ENCODE measurements at places on chromosomes 2 and 18. TPM values are rescaled to one million over a fixed set of nuclear protein-coding genes. Genes with fewer than 3 reads are reported as not detected.

GRCh38 chr2:444937-445884, 157.3 kb upstream of the ALKAL2 start:
- no peaks in the 10 kb centered on the region for H3K27me3 ChIP-seq
- no peak for DNase-seq
- no peak overlapping the region for H3K4me3 ChIP-seq
- no peak overlapping the region for H3K27ac ChIP-seq
- no peaks in the 10 kb centered on the region for H3K36me3 ChIP-seq

DNA sequence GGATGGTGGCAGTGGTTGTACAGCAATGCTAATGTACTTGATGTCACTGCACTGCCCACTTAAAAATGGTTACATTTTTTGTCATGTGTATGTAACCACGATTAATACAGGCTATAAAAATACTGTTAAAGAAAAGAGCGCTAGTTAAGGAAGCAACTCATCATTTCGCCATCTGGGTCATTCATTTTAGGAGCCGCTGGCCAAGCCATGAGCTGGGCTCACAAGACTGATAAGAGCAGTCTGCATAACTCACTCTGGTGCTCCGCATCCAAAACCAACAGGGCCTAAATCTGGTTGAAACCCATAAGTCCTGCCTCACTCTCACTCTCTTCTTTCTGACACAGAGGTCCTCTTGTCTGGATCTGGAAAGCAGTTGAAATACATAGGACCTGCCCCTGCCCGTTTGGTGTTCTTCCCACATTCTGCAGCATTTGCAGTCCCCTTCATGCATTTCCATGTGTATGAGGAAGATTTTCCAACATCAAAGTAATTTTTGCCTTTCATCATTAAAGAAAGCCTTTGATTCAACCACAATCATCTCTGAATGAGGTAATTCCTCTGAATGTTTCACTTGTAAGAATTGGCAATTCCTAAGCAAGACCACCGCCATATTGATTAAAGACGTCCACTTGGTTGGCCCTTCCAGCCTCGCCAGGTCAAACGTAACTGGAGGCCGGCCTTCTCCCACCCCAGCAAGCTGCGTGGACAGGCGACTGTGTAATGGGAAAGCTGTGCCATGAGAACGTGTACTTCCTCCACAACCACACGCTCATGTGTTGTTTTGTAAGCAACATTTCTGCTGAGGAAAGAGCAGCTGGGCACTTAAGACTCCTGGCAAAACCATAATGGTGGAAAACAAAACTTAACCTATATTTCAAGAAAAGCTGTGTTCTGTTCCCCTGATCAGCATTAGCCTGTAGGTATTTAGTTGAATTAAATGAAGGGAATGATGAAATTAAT, 112.2 kb downstream of the VAPA start:
- H3K27ac ChIP-seq = no peak overlapping the region
- no peaks in the 10 kb centered on the region for H3K4me1 ChIP-seq
- H3K36me3 ChIP-seq = no peaks in the 10 kb centered on the region
- no peaks in the 10 kb centered on the region for H3K27me3 ChIP-seq
- no peak overlapping the region for H3K4me3 ChIP-seq

DNA sequence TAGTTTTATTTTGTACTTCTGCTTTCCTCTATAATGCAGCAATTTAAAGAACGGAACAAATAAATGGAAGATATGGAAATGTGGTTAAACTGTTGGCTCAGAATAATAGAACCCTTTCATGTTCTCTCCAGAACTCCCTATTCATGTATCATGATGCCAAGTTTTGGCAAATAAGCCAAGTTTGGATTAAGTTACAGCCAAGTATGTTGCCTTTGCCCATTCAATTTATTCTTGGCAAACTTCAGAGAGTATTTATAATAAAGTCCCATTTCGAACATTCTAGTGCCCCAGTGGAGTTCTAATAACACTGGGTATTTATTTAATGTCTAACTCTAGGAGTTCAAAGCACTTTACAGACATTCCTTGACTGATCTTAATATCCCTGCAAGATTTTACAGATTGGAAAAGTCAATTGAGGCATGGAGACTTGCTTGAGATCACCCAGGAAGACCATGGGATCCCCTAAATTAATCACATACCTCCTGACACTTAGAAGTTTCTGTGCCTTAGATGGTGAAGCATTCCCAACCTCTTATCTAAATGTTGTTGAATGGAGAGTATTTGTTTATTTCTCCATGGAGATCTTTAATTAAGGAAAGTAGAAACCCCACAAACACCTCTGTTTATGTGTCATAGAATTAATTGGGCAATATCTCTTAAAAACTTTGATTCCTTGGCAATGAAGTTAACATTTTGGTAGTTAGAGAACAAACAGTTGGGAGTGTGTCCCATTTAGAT, 106.7 kb downstream of the ACKR3 start:
- H3K4me3 ChIP-seq = no peak overlapping the region
- H3K27me3 ChIP-seq = no peaks in the 10 kb centered on the region
- H3K4me1 ChIP-seq = no peaks in the 10 kb centered on the region
- H3K27ac ChIP-seq = no peak overlapping the region
- no peak for DNase-seq

DNA sequence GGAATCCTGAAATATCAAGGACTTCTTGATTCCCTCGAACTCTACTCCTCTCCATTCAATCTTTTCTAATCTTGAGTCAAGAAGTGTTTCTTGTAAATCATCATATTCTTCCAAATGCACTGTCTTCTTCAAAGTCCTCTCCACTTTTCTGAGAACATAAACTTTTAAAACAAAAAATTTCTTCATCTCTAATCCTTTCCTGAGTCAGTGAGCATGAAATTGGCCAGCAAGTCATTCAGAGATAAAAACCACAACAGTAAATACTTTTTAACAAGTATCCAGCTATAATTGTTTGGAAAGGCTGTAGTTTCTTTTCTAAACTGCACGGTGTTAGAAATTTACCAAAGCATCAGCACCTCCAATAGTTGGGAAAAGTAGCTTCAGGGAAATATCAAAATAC, 312.6 kb upstream of the GALNT5 start:
- H3K27ac ChIP-seq = no peak overlapping the region
- no peaks in the 10 kb centered on the region for H3K36me3 ChIP-seq
- H3K4me3 ChIP-seq = no peak overlapping the region
- H3K27me3 ChIP-seq = no peaks in the 10 kb centered on the region
- no peak for DNase-seq
- no peaks in the 10 kb centered on the region for H3K4me1 ChIP-seq

- no peaks in the 10 kb centered on the region for H3K27me3 ChIP-seq
- no peaks in the 10 kb centered on the region for H3K36me3 ChIP-seq
- no peak overlapping the region for H3K4me3 ChIP-seq
- no peaks in the 10 kb centered on the region for H3K4me1 ChIP-seq
- H3K27ac ChIP-seq = no peak overlapping the region
Measured at GRCh38 chr2:38907242-38907641, 17.6 kb downstream of the ARHGEF33 start.

- H3K36me3 ChIP-seq = no peaks in the 10 kb centered on the region
- no peak overlapping the region for H3K27ac ChIP-seq
- no peak overlapping the region for H3K4me3 ChIP-seq
- H3K4me1 ChIP-seq = no peaks in the 10 kb centered on the region
- DNase-seq = no peak
Measured at GRCh38 chr2:198371921-198372543, 567.6 kb downstream of the PLCL1 start.

DNA sequence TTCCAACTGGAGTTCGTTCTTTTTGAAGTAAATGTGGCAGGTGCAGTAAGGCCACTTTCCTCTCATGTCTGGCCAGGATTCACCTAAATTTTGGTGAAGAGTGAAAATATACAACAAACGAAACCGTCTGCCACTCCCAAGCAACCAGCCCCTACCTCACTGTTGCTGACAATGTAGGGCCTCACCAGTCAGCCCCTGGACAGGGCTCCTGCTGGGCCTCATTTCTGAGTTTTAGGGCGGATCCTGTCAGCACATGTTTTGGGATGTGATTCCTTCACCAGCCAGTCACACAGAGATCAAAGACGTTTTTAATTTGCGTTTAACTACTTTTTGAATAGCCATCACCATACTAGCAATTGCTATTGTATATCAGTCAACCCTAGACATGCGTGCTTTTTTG, 185.0 kb downstream of the WDR7 start:
- no peak for DNase-seq
- H3K36me3 ChIP-seq = no peaks in the 10 kb centered on the region
- no peak overlapping the region for H3K4me3 ChIP-seq
- H3K27ac ChIP-seq = no peak overlapping the region

DNA sequence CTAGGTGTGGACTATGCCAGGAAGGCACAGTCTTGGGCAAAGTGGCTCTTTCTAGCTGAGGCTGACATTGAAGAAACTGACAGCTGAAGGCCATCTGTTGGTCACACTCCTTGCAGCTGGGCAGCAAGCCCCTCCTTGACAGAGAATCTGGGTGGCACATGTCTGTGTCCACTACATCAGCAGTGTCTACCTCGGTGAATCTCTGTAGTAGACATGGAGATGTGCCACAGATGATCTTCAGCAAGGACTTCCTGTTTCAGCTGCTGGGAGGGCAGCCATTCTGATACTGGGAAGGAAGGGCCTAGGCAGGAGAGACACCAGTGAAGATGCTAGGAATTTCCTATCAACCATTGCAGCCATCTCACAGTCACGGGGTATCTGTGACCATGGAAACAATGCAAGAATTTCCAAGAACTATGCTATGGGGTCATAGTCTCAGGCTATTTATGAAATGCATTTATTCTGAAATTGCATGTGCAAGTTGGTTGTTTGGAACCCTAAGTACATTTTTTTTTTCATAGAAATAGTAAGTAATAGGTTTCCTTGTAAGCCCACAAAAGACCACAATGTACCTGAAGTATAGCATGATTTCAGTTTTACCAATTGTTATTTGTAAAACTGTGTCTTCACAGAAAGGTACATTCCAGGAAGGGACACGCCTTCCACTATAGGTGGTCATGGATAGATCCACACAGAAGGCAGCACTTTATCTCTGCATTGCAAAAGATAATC, 63.8 kb upstream of the DARS1 start:
- no peaks in the 10 kb centered on the region for H3K36me3 ChIP-seq
- H3K27ac ChIP-seq = no peak overlapping the region
- no peaks in the 10 kb centered on the region for H3K27me3 ChIP-seq
- H3K4me3 ChIP-seq = no peak overlapping the region
- no peaks in the 10 kb centered on the region for H3K4me1 ChIP-seq

DNA sequence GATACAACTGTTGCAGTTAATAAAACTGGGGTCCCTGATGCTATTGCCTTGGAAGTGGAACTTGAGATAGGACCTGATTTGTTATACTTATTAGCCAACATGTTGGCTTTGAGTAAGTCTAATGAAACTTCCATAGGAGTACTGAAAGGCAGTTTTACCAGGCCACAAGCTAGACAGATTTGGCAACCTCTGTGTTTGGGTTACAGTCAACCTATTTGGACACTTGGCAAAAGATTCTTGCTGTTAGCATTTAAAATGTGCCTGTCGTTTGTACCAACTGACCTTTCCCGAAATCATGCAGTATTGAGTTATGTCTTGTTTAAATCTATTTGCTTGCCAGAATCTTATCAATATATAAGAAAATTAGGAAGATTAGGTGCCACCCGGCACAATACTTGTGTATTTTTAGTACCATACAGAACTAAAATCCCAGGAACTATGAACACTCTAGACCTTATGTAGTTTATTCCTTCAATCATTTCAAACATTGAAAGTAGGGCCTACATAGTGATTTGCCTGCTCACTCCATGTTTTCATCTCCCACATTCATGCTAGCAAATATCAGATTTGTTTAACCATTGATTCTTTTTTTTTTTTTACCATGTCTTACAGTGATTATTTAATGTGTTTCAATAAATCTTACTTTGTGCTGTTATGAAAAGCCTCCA, 35.5 kb upstream of the UPP2 start:
- H3K4me1 ChIP-seq = peaks cover 16% of the 10 kb centered on the region
- no peak overlapping the region for H3K4me3 ChIP-seq
- no peaks in the 10 kb centered on the region for H3K36me3 ChIP-seq
- no peaks in the 10 kb centered on the region for H3K27me3 ChIP-seq

GRCh38 chr2:70771446-70771845, 3.4 kb upstream of the ADD2 start:
- H3K4me1 ChIP-seq = no peaks in the 10 kb centered on the region
- H3K27me3 ChIP-seq = peaks cover 11% of the 10 kb centered on the region
- no peaks in the 10 kb centered on the region for H3K36me3 ChIP-seq
- no peak overlapping the region for H3K27ac ChIP-seq
- no peak for DNase-seq

DNA sequence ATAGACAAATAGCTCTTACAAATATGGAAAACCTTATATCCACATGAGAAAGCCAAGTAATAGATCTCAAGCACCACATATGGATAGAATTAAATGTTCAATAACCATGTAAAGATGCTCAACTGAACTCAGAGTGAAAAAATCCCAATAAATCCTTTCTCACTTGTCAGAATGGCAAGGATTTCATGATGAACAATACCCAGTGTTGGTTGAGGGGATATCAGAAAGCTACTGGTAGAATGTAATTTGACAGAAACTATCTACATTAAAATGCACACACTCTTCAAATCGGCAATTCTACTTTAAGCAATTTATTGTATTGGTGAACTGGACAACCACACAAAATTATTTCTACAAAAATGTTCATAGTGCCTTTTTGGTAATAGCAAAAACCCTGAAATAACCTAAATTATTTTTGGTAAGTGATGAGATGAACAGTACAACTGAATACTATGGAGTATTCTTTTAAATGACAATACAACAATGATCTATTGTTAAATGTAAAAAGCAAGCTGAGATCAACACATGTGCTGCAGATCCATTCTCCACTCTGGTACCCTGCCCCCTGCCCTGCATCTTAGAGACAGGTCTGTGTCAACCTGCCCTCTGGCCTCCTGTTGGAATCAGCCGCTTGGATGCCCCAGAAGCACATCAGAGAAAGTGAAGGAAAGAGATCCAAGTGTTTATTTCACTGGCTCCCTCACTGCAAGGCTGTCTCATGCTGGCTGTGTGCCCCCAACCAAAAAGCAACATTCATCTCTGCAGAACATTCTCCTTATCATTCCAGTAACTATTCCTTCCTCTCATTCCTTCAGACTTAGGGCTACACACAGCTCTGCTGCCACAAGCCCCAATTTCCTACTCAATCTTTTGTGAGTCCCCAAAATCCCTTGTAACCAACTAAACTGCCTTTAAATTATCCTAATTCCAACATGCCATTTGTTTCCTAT, 442.5 kb downstream of the LRATD1 start:
- no peak overlapping the region for H3K4me3 ChIP-seq
- no peaks in the 10 kb centered on the region for H3K4me1 ChIP-seq
- H3K36me3 ChIP-seq = no peaks in the 10 kb centered on the region
- no peak overlapping the region for H3K27ac ChIP-seq
- no peaks in the 10 kb centered on the region for H3K27me3 ChIP-seq

- H3K4me1 ChIP-seq = no peaks in the 10 kb centered on the region
- H3K36me3 ChIP-seq = no peaks in the 10 kb centered on the region
Measured at GRCh38 chr2:28326881-28327505, 65.7 kb upstream of the FOSL2 start.

DNA sequence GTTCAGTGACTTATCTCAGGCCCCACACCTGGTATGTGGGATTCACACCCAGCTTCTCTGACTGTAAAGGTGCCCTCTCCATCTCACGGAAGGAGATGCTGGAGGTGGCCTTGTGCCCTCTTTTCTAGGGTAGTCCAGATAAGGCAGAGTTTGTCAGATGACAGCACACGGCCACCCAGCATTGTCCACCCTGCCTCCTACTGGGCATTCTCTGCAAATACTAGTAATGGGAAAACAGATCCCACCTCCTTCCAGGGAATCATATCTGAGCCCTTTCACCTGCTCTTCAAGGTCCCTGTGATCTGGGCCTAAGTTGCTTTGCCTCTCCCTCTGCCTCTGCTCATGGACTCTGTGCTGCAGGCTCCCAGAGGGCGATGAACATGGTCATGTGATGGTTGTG, 214.7 kb downstream of the CLIP4 start:
- H3K36me3 ChIP-seq = no peaks in the 10 kb centered on the region
- H3K4me1 ChIP-seq = no peaks in the 10 kb centered on the region
- no peak for DNase-seq
- no peaks in the 10 kb centered on the region for H3K27me3 ChIP-seq

The CFAP65 gene
- not detected for total RNA-seq

The DYNAP gene
- not detected for total RNA-seq

The SNORC gene
- 11.6 TPM for total RNA-seq

The POTEC gene
- total RNA-seq = not detected

The UGT1A8 gene
- 0.51 TPM for total RNA-seq

Measured in right lobe of liver (tissue), 6 donors.